GDM1 (cell line): ENCODE measurements at places on chromosomes 6 and 20.

DNA sequence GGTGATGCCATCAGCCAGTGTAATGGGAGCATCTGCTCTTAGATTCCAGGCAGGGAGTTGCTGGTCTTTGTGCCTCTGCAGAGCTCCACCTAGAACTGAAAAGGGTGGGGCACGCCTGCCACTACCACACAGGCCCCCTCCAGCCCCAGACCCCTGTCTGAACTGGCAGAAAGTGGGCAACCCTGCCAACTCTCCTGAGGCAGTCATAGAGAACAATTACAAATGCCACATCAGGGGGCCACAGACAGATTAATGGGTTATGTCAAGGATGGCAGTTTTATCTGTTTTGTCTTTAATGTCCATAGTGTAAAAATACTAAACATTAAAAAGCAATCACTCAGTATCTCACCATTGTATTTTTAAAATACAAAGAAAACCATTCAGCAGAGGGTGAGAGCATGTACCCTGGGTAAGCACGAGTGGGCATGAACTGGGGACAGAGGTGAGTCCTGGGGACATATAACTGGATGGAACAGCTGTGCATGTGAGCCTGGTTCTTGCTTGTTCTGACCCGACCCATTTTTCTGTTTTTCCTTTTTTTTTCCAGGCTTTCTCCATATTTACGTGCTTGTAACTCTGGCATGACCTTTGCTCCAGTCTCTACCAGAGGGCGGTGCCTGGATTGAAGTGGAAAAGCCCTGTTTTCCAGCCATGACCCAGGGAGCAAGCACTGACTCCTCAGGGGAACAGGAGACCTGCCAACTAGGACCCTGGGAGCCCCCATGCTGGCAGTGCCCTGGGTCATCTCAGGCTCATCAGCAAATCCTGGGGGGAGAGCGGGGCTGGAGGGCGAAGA lies 8.2 kb downstream of the TRAF3IP2 start:
- no peak for DNase-seq

DNA sequence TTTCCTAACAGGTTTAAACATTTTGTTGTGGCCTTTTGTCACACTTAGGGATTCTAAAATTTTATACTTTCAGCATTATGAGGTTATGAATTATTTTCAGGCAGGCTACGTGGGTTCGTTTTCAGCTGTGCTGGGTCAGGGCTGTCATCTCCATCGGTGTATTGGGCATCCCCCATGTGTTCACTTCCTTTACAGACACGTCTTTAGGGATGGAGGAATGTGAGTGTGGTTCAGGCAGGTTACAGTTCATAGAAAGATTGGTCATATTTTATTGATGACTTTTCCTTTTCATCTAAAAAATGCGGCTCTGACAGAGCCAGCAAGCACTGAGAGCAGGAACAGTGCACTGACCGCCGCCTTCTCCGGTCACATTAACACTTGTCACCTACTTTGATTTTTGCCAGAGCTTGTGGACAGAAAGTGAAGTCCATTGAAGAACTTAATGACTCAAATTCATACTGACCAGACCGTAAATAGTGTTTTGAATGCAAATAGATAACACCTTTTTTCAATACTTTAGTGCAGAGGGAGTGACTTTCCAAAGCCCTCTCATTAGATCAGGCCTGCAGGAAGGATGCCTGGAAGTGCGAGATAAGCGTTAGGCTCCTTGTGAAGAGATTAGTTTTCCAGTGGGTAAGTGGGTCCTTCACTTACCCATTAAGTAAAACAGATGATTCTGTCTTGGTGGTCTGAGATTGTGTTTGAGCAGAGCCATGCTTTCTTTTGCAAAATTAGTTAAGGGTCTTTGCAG lies 113.1 kb downstream of the TIAM2 start:
- DNase-seq = no peak

- DNase-seq = no peak
Measured at GRCh38 chr6:119308991-119309657, 40.4 kb downstream of the MAN1A1 start.

DNA sequence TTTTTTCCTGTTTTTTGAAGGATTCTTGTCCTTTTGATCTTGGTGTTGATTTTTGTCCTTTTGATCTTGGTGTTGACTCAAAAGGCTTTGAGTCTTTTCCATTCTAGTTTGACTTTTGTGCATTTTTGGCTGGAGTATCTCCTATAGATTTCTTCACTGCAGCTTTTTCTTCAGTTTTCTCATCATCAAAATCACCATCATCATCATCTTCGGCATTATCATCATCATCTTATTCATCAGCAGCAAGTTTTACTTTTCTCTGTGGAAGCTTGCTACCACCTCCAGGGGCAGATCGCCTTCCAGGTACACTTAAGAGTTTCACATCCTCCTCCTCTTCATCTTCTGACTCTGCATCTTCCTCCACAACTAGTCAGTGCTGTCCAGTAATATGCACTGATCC lies 56.5 kb upstream of the MCHR2 start:
- no peak for DNase-seq

- DNase-seq = no peak
Measured at GRCh38 chr20:2946988-2947961, 74.0 kb downstream of the PTPRA start.

DNA sequence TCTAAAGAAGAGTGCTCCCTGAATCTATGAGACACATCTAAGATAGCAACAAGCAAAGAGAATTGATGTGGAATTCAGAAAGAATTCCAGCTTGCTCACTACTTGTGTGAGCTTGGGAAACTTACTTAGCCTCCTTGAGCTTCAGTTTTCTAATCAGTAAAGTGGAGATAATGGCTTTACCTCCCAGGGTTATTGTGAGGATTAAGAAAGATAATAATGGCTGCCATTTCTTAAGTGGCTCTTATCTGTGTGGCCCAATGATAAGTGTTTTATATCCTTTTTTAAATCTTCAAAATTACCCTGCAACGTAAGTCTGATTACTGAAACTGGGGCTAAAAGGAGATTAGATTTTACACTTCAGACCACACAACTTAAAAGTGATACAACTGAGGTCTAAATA lies 418.5 kb downstream of the LMBRD1 start:
- no peak for DNase-seq

DNA sequence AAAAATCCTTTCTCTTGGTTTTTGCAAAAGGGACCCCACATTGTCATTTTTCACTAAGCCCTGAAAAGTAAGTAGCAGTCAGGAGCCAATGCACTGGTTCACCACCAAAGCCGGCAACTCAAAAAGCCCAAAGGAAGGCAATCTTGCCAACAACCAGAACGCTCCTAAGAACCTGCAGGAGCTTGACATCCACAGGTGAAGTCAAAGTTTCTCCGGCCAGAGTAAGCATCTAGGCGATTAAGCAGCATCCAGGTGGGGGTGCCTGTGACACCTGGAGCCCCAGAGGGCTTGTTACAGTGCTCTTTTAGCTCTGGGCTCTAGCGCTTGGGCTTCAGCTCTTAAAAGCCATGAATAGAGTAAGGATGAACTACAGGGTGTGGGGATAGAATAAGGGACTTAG lies 36.1 kb downstream of the SLC35D3 start:
- DNase-seq = no peak

DNA sequence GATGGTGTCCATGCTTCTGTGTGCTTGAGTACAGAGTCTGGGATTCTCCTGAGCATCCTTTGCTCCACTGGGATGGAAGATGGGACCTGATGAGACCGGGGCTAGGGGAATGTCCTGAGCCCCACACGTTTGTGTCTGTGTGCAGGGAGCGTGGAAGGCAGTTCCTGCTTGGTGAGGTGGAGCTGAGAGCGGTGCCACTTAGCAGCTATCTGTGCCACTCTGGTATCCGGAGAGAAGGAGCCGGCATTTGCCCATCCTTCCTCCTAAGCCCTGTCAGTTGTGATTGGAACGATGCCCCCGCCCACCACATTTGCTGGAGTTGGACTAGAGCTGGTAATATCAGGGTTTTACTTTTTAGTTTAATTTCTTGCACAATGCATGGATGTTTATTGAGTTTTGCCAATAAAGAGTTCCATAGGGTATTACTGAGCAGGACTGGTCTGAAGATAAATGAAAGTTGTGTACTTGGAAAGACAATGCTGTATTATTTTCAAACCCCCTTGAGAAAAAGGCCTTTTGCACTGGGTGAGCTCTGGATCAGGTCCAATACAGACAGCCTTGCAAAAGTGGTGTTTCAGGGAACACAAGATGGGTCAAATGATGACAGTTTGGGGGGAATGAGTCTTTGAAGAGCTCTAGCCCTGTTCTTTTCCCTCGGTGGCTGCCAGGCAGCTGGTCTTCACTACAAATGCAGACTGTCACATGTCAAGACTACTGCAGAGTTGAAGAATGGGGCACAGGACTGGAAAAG lies 130.8 kb downstream of the SYCP2 start:
- no peak for DNase-seq

GRCh38 chr6:5012519-5012918 lies 8.7 kb upstream of the RPP40 start:
- no peak for DNase-seq

DNA sequence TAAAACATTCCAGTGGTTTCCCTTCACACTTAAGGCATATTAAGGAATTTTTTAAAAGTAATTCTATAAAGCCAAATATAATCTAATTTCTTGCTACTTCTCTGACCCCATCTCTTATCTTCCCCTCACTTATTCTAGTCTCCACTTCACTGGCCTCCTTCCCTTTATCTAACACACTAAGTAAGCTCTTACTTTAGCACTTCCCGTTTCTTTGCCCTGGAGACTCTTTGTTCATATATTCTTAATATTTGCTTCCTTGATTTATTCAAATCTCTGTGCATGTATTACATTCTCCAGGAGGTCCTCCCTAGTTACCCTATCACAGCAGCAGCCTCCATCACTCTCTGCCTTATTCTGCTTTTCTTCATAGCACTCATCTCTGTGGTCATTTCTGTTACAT lies 20.3 kb downstream of the GTPBP2 start:
- DNase-seq = no peak

DNA sequence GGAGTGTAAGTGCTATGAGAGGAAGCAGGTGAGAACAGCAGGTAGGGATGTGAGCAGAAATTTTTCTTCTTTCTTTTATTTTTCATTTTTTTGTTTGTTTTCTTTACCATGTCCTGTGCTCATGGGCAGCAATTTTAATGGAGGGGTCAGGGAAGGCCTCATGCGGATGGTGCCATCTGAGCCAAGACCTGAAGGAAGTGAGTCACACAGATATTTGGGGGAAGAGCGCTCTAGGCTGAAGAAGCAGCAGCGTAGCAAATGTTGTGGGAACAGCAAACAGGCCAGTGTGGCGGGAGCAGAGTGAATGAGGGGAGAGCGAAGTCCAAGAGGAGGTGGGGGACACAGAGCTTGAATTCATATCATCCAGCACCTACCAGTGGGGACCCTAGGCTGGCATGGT lies 12.7 kb downstream of the SPDEF start:
- DNase-seq = no peak

GRCh38 chr6:124010574-124010973 lies 206.9 kb downstream of the NKAIN2 start:
- no peak for DNase-seq

GRCh38 chr6:90190752-90191395 lies 105.8 kb downstream of the BACH2 start:
- DNase-seq = no peak

DNA sequence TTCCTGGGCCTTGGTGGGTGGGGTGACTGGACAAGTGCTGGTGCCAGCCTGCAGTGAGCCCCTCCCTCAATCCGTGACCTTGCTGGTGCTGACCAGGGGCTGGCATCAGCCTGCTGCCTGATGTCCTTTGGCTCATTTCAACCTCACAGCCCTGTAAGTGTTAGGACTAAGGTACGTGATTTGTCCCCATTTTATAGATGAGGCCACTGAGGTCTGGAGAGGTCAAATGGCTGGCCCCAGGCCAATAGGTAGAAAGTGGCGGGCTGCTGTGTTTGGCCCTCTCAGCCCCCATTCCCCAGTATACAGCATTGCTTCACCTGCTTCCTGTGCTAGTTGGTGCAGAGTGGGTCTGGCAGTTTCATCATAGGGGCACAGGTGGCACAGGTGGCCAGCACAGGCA lies 20.1 kb downstream of the EFCAB8 start:
- no peak for DNase-seq

GRCh38 chr6:161369339-161369738 lies 95.5 kb upstream of the AGPAT4 start:
- no peak for DNase-seq

DNA sequence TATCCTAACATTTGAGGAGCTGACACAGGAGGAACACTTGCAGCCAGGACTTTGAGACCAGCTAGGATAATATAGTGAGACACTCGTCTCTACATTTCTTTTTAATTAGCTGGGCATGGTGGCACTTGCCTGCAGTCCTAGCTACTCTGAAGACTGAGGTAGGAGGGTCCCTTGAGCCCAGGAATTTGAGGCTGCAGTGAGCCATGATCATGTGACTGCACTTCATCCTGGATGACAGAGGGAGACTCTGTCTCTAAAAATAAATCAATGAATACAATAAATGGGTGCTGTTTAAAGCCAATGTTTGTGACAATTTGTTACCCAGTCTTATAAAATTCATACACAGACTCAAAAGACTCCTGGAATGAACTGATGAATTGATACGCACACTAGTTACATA lies 1.8 kb upstream of the HLA-G start:
- no peak for DNase-seq

DNA sequence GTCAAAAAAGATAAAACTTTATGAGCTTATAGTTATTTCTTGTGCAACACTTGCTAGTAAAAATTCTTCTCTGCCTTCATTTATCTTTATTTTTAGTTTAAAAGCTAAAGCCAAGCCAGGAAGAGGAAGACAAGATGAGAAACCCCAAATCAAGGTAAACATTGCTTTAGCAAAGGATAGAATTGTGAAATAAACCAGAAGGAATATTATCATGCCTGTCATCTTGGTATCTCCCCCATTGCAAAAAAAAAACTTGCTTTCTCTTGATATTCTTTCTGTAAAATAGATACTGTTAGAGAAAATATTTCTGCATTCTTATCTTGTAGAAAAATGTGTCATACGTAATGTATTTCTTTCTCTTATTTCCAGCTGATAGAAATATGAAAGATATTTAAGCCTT lies 432.8 kb downstream of the GJA1 start:
- no peak for DNase-seq

- no peak for DNase-seq
Measured at GRCh38 chr20:44765701-44766347, 20.2 kb downstream of the KCNK15 start.

DNA sequence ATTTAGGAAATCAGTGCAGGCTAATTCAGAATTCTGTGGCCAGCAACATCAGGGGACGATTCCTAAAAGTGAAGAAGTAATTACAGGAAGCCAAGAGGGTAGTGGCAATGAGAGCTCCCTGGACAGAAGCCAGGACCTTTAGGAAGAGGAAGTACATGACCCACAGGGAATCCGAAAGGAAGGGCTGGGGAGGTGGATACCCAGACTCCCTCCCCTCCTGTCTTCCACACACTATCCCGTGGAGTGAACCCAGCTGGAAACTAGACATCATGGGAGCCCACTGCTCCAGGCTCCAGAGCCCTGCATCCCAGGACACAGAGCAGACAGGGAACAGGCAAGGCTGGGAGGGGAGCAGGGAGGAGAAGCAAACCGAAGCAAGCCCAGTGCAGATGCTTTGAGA lies 83.0 kb downstream of the SNX5 start:
- DNase-seq = no peak

GRCh38 chr6:12014027-12014872 lies 2.1 kb downstream of the HIVEP1 start:
- DNase-seq = no peak
